ENCODE measurements at places on chromosomes 2 and 18. TPM values are rescaled to one million over a fixed set of nuclear protein-coding genes. Genes with fewer than 3 reads are reported as not detected.

Gene CD207
- polyA plus RNA-seq: not detected

Gene PARD6G
- 9.6 TPM for polyA plus RNA-seq

Gene PTPRM
- polyA plus RNA-seq: 81.1 TPM

Gene SMYD1
- not detected for polyA plus RNA-seq

Gene RBKS
- polyA plus RNA-seq: 1.5 TPM

Gene LOXHD1
- polyA plus RNA-seq: not detected

Gene AP1S3
- 2.3 TPM for polyA plus RNA-seq

Gene MYO1B
- 110 TPM for polyA plus RNA-seq

Gene B3GNT2
- polyA plus RNA-seq: 8.6 TPM

Gene PKDCC
- polyA plus RNA-seq: 87.0 TPM

Gene TMEM163
- not detected for polyA plus RNA-seq

- no peak for DNase-seq
Measured at GRCh38 chr2:30948130-30948529, 140.9 kb upstream of the CAPN13 start.

DNA sequence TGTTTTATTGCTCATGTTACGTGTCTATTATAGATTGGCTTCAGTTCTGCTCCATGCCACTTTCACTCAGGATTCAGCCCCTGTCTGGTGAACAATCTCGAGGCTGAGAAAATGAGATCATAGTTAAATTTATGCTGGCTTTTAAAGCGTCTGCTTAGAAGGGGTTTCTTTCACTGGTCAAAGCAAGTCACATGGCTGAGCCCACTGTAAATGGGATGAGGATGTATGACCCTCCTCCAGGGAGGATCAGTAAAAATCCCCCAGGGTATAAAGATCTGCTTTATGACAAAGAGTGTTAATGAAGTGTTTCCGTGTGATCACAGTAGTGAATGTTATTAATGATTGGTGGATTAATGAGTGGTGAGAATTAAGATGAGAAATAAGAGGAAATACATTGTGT, 6.2 kb upstream of the PLCL1 start:
- DNase-seq: no peak

- no peak for DNase-seq
Measured at GRCh38 chr2:62971936-62972335, 78.7 kb upstream of the OTX1 start.

GRCh38 chr2:238467792-238468191, 41.1 kb downstream of the ASB1 start:
- DNase-seq: no peak

DNA sequence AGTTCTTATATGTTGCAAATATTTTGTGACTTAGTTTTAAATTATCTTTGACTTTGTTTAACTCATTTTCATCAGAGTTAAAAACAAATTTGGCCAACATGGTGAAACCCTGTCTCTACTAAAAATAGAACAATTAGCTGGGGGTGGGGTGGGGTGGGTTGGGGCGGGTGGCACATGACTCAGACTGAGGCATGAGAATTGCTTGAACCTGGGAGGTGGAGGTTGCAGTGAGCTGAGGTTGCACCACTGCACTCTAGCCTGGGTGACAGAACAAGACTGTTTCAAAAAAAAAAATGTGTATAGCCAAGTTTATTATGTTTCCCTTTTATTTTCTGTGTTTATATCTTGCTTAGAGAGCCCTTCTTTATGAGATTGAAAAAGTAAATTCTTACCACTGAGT, 14.2 kb upstream of the LIPG start:
- no peak for DNase-seq

DNA sequence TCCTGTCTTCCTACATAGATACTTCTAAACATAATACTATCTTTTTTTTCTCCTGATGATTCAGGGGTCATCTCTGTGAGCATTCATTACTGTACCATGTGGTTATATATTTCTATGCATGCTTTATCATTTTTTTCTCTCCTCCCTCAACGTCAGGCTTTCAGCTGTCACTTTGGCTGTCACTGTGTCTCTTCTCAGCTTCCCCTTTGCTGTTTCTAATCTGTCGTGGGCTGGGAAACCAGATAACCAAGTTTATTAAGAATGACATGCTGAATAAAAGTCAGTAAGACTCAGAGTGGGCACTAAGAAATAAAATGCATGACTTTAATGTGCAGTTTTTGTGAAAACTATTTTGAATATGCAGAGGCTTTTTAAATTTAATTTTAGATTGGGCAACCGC, 344.6 kb downstream of the NRXN1 start:
- no peak for DNase-seq

DNA sequence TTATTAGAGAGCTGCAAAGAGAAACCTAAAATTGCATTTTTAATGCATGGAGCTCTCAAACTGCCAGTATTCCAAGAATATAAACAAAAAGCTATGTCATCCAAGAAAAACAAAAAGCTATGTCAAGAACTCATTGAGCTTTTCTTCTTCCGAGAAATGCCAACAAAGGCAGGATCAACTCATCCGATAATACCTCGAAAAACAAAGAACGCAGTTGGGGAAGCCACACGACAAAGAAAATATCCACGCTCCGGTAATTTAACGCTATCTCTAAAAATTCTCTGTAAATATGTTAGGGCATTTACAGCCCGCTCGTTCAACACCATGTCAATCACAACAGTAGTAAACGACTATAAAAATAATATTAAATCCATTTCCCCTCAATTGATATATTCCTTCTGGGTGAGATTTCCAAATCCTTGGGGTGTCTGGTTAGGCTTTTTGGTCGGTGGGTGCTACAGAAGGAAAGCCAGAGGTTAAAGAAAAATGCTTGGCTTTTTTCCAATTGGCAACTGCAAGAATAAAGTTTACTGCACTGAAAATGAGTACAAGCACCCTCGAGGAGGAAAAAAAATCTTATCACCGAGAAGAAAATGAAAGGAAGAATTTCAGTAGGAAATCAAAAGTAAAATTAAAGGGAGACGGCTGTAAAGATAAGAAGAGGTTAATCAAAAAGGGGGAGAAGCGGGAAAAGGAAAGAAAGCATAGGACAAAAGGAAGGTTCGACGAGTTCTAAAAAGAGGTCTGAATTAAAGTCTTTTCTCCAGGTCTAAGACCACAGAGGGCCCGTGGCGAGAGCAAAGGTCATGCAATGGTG, 856 bp downstream of the TIA1 start:
- no peak for DNase-seq

DNA sequence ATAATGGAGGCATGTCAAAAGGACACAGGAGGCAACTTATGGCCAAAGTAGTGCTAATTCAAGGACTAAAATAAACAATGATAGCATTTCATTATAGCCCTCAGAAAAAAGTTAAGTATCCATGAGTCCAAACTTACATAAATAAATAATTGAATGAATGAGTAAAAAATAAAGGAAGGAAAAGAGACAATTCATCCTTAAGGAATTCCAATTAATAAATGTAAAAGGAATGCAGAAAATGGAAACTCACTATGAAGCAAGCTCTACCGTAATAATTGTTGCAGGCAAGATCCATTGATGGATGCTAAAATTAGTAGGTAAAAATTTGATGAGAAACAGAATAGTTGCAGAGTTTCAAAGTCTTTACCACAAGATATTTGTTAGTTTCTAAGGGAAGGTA, 88.2 kb upstream of the RAPGEF4 start:
- no peak for DNase-seq

- no peak for DNase-seq
Measured at GRCh38 chr18:38612904-38613303, 1047.3 kb upstream of the CELF4 start.

DNA sequence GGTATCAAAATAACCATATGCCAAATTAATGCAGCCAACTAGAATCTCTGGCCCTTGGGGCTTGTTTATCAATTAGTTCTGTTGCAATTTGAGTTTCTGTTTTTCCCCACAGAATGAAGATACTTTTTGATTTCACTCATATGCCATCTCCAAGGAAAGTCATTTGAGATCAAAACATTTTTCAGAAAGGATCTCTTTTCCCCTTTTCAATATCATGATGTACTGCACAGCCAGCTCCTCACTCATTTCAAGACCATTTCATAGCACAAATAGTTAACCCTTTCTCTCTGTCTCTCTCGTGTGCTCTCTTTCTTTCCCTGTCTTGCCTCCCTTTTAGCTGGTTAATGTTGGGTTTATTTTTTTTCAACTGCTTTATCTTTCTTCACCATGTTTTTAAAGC, 387.3 kb downstream of the STK39 start:
- DNase-seq: no peak

- DNase-seq: no peak
Measured at GRCh38 chr18:13583576-13584550, 142.5 kb downstream of the FAM210A start.

DNA sequence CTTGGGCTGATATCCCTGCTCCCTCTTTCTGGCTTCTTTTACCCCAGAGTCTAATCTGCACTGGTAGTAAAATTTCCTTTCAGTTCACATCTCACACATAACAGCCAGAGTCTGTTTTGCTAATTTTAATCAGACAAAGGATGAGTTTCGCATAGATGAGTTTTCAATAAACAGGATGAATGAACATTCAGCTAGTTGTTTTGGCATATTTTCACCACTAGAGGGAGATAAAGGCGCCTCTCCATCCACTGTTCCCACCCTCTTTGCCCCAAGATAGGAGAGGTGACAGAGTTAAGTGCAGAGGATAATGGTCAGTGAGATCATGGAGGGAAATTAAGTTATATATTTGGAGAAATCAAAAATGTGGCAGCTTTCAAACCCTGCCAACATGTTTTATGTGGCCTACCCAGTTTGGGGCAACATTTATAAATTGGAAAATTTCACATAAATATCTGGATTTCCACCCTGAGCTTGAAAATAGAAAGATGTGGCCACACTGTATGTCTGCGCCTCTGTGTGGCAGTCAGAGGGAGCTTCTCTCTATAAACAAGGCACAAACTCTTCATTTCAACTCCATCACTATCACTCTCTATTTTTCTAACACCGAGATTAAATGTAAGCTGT, 48.5 kb upstream of the DTNA start:
- peak; percentile 7 for DNase-seq

- DNase-seq: no peak
Measured at GRCh38 chr2:85160966-85161960, 28.1 kb downstream of the TCF7L1 start.

All from AG04450 (cell line).